ENCODE measurements at places on chromosomes 16 and 17. TPM values are rescaled to one million over a fixed set of nuclear protein-coding genes. Genes with fewer than 3 reads are reported as not detected.

DNA sequence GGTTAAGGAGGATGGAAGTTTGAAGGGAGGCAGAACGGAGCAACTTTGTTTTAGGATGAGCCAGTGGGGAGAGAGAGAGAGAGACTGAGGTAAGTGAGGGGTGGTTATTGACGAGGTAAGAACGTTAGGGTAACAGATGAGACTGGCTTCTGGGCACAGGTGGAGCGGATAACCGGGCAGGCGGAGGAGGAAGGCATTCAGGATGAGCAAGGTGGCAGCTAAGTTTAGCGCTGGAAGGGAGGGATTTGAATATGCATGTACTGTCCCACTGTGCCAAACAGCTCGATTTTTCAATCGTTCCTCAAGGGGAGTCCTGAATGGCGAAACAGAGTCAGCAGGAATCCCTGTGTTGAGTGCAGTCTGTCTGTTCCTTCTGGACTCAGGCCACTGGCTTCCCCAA, 35.8 kb downstream of the CACNG3 start:
- no peak for DNase-seq

SLC13A5 gene
- polyA plus RNA-seq: 0.01 TPM

DNA sequence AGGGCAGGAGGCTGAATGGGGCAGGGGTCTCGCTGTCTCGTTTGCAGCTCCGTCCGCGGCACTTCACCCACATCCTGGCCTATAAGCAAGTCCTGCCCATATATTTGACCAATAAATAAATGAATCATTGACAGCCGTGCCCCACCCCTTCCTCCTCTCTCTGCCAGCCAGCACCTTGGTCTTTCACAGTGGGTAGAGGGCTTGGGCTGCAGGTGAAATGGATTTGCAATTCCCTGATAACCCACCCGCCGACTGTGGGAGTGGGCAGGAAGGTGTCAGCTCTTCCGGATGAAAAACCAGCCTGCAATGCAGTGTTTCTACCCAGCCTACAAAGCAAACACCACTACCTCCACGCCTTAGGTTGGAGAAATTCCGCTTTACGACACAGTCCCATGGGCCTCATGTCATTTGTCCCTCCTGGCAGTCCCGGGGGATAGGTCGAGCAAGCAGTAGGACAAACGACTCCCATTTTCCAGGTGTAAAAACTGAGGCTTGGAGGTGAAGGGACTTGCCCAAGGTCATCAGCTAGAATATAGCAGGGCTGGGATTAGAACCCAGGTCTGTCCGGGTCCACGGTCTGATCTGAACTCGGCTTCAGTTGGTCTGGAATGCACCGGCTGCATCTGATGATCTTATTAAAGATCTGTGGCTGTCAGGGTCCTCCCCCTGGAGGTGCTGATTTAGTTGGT, 79.0 kb downstream of the ABCC1 start:
- DNase-seq: no peak

RNF43 gene
- polyA plus RNA-seq: 0.25 TPM
